Activated T-cell treated with anti-CD3 and anti-CD28 coated beads, Interleukin-2, amount 50 U/mL, for 1 hour (primary cell): ENCODE measurements at places on chromosomes 3 and 15.

- no peak for DNase-seq
Observed at GRCh38 chr15:28081594-28081993, 17.5 kb downstream of the OCA2 start.

DNA sequence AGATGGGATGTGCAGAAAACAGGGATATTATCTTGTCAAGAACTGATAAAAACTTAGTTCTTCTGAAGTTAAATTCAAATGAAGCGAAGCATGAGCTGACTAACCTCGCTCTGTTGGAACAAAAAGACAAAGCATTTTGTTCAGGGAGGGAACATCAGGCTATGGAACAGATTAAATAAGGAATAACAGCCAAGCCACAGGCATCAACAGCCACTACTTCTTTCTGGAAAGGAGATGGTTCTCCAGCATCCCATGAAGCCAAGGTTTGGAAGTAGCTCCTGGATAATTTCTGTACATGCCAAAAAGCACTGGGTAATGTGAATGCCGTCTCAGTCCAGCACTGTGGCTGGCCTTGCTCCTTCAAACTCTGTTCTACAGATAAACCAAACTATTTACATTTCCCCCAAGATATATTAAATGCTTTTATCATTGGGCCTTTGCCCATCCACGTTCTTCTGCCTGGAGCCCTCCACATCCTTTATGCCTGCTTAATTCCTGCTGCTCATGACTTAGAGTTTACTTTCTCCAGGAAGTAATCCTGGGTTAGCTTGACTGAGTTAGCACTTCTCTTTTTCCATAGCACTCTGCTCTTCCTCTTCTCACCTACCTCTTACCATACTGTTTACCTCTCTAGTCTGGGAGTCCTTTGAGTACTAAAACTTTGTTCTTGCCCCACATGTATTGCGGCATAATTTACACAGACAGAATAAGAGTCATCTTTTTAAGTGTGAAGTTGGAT lies 232.0 kb downstream of the CLSTN2 start:
- no peak for DNase-seq

DNA sequence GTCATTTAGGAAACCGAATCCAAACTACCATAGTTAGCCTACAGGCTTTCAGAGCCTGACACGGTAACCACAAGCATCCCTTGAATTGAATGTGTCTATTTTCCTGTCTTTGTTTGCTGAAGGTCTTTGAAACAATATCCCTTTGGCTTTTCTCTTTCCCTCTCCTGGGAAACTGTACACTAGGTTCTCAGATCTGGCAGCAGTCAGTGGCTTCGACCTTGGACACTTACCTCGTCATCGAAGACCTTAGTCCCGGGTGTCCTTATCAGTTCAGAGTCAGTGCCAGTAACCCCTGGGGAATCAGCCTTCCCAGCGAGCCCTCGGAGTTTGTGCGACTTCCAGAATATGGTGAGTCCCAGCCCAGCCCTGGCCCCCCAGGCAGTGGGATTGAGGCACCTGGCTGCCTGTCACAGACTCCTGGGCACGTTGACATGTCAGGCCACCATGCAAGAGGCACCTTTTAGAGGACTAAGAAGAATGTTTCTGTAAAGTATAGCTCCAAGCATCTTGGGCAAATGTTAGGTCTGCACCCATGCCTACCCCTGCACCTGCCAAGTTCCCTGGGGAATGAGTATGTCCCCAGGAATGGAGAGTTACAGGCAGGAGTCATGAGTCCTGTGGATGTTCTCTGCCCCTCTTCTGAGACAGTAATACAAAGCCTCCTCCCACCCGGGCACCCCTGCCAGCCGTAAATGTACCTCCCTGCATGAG lies 30.4 kb upstream of the UMPS start:
- DNase-seq = no peak

- no peak for DNase-seq
Observed at GRCh38 chr3:43865887-43866528, 175.3 kb downstream of the ABHD5 start.

DNA sequence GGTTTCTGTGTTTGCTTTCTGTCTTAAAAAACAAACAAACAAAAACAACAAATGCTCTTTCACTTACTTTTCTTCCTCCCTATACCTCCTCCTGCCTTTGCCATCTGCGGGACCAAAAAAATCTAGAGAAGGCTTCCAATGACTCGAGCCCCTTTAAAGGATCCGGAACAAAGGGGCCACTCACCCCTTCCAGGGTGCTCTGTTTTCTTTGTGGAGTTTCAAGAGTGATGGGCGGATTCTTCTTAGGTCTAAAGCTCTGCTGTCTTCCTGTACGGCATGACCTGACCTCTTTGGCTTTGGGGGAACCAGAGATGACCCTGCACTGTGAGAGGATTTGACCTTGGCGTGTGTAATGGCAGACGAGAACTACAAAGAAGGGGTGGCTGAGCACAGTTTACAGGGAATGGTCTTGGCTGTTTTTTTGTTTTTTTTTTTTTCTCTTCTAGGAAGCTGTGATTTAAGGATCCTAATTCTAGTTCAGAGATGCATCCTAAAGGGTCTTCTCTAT lies 2.2 kb upstream of the MUC20 start:
- no peak for DNase-seq

- peak; percentile 80 for DNase-seq
Observed at GRCh38 chr3:133574260-133574881, 885 bp downstream of the CDV3 start.

DNA sequence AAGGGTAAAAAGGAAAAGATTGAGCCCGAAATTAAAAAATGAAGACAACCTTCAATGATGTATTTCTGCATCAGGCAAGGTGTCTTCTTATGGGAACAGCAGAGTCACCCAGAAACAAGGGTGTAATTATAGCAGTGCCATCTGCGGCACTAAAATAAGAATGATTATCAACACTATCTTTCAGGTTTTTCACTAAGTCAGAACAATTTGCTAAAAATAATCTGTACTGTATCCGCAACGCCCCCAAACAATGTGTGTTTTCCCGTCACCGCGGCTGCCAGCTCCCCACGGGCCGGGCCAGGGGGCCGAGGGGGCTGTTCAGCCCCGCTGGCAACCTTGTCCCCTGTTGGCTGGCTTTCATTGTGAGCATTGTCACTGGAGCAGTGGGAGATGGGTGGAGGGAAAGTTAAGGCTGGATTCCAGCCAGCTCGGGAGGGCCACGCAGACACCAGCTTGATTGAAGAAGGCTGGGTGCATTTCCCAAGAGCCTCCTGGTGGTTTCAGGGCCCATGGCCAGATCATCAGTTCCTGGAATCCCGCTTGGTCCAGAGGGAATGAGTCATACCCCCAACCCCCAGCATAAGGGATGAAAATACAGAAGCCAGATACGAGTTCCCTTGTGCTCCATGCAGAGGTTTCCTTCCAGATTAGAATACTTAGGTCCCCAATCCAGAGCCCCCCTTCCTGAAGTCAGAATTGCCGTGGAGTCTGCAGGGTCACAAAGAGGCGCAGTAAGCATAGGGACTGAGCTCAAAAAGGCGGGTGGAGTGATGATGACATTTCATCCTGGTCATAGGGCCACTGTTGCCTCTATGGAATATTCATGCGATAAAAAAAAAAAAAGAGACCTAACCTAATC lies 90.2 kb upstream of the KLF13 start:
- no peak for DNase-seq

DNA sequence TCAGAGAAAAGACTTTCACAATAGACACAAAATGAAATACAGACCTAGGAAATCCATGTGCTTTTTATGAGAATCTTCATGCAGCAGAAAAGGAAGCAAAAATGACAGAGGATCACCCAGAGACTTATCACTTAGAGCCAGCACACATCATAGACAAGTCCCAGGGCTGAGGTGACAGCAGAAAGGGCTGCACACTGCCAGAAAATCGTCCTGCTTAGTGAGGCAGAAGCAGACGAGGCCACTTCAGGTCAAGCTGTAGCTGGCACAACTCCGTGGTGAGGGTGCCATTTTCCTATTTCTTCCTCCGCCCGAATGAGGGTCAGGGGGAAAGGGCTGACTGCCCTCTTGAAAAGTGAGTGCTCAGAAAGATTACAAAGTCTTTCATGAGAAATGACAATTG lies 95.9 kb upstream of the TNIK start:
- no peak for DNase-seq

DNA sequence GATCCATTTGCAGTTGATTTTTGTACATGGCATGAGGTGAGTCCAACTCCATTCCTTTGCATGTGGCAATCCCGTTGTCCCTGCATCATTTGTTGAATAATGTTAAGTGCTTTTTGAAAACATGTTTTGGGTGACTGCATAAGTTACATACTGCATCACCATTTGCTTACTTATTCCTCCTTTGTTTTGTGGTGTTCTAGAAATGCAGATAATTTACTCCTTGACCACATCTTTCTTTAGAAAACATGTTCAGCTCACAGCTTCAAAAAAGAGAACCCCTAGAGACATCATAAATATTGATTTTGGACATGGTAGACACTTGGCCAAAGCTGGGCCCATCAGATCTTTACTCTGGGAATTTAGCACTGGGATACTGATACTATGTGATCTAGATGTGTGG lies 135.3 kb upstream of the DAZL start:
- DNase-seq = no peak

DNA sequence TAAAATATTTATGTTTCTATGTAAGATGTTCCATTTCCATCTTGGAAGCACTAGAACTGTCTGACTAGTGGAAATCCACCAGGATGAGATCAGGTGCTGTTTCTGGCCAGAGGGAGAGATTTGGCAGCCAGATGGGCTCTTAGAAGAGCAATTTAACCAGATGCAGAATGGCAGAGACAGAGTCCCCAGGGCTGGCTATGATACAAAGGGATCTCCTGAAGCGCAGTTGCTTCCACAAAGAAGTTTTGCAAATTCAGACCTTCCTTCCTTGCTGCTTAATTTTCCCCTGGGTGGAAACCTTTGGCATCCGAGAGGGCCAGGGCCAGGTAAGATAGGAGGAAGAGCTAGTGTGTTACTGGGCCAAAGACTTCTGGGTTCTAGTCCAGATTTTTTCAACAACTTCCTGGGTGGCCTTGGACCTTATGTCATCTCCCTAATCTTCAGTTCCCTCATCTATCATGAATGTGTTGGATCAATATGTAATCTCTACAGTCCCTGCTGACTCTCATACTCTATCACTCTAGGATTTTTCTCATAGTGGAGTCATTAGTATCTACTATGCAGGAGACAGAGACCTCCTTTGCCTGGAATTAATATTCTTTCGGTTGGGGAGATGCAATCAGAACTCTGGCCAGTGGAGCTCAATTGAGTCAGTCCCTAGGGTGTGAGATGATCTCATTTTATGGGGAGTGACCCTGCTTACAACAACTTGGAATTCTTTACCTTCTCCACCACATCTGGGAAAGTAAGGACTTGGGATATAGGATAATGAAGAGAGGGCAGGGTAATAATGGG lies 41.1 kb upstream of the NDUFB4 start:
- no peak for DNase-seq

GRCh38 chr3:150483226-150483625 lies 63.1 kb downstream of the SERP1 start:
- DNase-seq = no peak

GRCh38 chr3:40258555-40258954 lies 51.0 kb upstream of the EIF1B start:
- no peak for DNase-seq

DNA sequence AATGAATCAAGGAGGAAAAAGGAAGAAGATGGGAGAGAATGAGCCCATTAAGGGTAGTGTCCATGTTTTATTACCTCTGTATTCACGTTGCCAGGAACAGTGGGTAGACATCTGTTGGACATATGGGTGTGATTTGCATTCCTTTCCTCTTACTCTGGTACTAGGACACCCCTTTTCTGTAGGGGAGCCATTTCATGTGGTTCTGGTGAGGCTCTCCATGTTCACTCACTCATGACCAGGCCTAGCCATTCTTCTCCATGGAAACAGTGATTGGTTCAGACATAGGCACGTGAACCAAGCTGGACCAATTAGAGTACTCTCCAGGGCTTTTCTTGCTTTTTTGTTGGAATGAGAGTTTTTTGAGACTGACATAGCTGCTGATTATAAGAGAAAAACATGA lies 39.6 kb upstream of the PDCD6IP start:
- DNase-seq = no peak

DNA sequence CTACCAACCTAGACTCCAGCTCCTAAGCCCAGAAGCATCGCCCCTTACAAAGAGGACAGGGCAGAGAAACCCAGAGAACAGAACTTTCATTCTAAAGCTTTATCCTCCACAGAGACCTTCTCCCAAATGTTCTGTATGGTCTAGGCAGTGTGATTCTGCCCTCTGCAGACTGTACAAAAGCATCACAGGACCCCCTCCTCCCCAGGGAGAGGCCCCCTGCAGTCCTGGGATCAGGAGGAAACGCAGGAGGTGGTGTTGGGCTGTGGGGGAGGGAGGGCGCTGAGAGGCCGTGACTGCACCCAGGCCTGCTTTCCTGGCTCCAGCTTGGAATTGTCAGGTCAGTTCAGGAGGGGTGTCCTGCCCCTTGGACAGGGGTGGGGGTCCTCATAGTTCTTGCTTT lies 101.3 kb downstream of the DGKG start:
- DNase-seq = no peak

GRCh38 chr3:114928989-114929640 lies 218.0 kb downstream of the ZBTB20 start:
- DNase-seq = no peak

DNA sequence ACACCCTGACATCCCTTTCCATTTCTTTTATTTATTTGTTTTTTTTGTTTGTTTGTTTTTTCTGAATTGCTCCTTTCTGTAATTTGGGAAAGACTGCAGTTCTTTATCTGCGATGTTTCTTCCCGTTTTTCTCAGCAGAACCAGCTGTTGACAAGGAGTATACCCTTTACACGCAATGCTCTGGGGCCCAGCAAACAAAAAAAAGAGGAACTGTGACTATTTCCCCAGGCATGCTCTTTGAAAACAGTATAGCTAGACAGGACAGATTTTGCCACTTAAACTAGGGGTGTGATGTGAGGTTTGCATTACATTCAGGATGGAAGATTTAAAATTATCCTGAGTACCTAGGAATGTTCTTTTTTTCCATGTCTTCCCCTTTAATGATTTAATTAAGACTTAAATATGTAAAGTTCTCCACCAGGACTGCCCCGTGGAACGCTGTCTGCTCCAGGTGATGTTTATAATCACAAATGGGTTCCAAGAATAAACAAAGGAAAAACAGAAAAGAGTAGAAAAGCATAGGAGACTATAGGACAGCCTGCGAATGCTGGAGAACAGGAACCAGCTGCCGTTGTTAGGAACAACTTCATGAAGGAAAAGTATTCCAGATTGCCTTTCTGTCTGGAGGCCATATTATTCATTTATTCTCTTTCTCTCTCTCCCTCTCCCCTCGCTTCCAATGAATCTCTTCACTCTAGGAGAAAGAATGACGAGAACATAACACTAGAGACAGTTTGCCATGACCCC lies 43.3 kb downstream of the TGFBR2 start:
- DNase-seq = no peak

- no peak for DNase-seq
Observed at GRCh38 chr3:37627951-37628620, 233.6 kb upstream of the CTDSPL start.

DNA sequence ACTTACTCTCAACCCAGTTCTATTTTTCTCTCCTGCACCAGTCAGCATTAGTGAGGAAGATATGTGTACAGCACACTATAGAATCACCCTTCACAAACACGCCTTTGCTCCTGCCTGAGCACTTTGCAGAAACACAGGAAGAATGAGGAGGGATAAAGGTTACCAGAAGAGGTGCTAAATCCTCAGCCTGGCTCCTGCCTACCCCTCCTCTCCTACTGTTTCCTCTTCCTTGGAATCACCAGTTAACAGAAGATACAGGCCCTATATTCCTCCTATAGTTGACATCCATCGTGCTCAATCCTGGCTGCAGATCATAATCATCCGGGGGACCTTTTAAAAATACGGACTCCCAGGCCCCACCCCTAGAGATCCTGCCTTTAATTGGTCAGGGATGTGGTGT lies 28.9 kb downstream of the PARP15 start:
- DNase-seq = no peak
